ENCODE measurements at places on chromosomes 4 and X. TPM values are rescaled to one million over a fixed set of nuclear protein-coding genes. Genes with fewer than 3 reads are reported as not detected.

GRCh38 chrX:129642641-129643040 is 12.1 kb downstream of the APLN start:
- DNase-seq = no peak

Gene MAOB
- not detected for total RNA-seq

Gene ZCCHC13
- not detected for total RNA-seq

DNA sequence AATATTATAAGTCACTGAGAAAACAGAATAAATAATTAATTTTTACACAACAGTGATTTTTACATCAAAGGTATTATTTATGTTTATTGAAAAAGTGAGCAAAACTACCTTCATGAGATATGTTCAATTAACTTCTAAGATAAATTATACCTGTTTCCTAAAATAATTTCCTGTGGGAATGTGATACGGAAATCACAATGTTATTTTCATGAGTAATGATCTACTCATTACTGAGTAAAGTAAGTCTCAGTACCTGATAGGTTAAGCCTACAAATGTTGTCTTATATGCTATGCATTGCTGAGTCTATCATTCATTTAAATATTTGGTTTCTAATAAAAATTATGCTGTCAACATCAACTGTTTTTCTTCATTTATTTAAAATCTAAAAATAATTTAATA is 324.0 kb downstream of the STPG2 start:
- DNase-seq = no peak

DNA sequence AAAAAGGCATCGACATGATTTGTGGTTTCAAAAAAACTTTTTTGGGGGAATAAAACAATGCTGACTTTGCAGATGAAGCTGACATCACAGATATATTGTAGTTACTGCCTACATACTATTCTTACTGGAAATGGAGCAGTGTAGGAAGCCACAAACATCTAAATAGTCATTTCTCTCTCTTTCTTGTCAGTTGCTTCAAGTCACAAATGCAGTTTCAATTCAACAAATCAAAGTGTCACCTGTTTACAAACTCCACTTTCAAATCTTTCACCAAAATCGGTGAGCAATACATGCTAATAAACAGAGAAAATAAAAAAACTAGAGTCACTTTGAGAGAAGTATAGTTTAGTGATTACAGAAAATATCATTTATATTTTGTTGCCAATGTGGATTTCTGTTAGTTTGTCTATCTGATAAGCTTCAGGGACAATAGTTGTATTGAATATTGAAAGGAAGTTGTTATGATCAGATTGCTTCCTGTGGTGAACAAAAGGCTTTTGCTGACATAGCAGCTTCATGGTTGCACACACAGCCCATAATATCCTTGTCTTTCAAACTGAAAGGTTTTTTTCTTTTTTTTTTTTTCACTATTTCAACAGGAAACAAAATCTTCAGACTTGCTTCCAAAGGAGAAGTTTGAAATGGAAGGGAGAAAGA is 49.7 kb upstream of the PTPN13 start:
- DNase-seq = peak; percentile 9

DNA sequence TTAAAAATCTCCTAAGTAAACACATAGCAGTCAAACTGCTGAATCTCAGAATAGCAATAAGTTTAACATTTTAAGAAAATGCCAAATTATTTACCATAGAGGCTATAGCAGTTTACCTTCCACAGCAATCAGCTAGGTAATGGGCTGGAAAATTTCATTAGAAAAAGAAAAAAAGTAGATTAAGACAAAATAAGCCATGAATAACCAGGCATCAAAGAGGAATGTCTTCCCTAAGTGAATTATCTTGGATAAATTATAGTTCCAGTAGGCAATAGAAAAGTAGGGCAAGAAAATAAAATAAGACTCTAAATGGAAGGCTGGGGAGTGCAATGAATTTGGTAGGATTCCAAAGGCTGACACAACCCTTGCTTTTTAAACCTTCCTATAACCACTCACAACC is 722.8 kb downstream of the TRAM1L1 start:
- no peak for DNase-seq

GRCh38 chr4:84433633-84434222 is 65.4 kb downstream of the NKX6-1 start:
- DNase-seq = no peak

GRCh38 chr4:96315815-96316214 is 475.9 kb downstream of the PDHA2 start:
- no peak for DNase-seq

GRCh38 chr4:119746951-119747350 is 118.3 kb upstream of the PDE5A start:
- no peak for DNase-seq

GRCh38 chr4:79227860-79228259 is 98.0 kb downstream of the NAA11 start:
- DNase-seq = no peak

Measured in naive thymus-derived CD4-positive, alpha-beta T cell (primary cell).